ENCODE measurements at places on chromosomes 6 and 20.

DNA sequence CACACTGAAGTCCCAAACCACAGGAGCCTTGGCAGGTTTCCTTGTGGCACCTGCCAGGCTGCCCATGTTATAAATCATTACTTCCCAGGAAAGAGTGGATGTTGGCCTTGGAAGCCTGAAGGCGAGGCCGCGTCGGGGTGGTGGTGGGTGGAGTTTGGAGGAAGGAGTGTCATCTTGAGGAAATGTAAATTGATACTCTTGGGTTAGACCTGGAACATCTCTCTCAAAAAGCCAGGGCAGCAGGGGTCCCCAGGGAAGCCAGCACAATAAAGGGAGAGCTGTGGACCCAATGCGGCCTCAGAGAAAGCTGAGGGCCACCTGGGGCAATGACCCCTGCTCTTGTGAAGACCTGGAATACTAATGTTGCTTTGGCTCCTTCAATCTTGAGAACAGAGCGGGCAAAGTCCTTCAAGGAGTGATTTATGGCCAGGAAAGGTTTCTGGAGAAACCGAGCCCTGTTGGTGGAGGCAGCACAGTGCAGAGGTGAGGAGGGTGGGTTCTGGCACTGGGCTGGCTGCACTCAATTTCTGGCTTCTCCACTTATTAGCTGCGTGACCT is 26.3 kb upstream of the TRAF3IP2 start:
- DNase-seq, result no peak

- no peak for DNase-seq
Measured at GRCh38 chr6:168619560-168620314, 178.8 kb downstream of the SMOC2 start.

DNA sequence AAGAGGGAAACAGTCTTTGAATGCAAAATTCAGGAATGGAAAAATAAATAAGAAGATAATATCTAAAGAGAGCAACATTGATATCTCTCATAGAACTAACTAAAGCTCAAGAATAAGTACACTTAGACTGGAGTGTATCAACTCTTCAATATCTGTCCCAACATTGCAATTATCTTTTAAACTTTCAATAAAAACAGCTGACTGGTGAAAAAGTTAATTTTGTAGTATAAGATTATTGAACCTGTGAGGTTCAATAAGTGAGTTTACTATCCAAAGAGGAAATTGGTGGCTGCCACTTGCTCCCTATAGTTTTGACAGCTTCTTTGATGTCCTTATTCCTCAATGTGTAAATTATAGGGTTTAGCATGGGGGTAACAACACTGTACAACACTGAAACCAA is 13.7 kb downstream of the OR5V1 start:
- no peak for DNase-seq

DNA sequence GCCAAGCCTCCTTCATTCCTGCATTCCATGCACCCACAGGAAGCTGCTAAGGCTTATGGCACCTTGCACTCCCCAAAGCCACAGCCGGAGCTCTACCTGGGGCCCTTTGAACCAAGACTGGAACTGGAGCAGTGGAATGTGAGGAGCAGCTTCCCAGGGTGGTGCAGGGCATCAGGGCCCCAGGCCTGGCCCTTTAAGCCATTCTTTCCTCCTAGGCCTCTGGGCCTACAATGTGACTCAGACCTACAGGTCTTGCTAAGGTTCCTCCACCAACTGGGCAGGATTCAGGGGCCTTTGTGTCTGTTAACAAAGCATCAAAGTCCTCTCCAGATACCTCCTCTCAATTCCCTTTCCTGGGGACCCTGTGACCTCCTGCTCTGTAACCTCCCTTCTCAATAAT is 36.2 kb downstream of the SF3B5 start:
- no peak for DNase-seq

GRCh38 chr20:51360451-51361201 is 181.9 kb downstream of the NFATC2 start:
- no peak for DNase-seq

DNA sequence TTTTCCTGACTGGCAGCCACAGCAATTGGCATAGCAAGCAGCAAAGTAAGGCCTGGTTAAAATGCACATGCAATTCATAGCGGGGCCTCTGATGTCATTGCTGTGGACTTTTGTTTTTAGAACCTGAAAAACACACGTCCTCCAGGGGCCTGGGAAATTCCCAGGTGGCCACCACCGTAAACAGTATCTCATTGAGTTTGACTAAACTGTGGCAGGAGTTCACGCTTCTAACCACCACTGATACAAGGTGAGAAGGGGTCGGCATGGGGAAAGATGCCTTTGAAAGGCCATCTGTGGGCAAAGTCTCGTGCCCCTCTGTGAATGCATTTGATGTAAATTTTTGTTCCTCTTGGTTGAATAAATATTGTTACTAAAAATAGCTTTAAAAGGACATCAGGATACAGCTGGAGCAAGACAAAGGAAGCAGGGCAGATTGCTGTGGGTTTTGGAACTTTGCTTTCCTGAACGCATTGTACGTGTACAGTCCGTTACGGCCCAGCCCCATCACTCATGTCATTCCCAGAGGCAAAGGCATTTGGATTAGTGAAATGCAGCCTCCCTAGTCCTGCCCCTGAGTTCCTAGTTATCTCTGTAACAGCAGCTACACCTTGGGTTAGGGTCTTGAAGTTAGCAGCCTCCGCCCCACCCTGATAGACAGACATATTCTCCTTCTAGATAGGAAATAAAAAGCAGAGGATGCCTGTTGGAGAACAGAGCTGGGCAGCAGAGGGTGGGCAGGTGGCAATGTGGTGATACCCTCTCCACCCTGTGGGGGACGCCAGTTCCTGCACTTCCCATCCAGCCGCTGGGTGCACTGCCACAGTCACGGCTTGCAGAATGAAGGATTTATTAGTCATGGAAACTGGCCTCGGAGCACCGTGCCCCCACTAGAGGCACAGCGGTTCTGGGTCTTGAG is 80.3 kb downstream of the ZDHHC14 start:
- no peak for DNase-seq

- DNase-seq, result no peak
Measured at GRCh38 chr6:112691289-112691688, 344.2 kb downstream of the RFPL4B start.

GRCh38 chr6:51813904-51814303 is 273.5 kb downstream of the PKHD1 start:
- DNase-seq, result no peak

DNA sequence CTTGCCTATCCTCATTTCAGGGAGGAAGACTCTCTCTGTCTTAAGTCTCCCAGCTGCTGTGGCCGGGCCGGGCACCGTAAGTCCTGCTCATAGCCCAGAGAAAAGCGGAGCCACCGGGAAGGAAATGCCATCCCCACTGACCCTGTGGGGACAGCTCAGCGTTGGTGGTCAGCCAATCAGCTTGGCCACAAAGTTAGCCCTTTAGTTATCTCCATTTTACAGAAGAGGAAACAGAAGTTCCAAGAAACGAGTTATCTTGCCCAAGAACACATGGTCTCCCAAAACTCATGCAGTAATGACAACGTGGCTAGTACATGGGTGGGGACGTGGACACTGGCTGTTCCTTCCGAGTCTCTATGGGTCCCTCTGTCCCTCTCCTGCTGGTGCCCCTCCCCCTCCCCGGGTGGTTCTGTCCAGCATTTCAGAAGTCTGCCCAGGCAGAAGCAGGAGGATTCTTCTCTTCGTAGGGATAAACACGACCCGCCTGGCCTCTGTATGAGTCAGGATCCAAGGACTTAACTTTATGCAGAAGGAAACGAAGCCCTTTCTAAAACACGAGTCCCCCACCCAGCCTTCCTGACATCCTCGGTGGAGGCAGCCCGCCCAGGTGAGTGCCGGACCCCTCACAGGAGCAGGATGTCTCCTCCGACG is 273.8 kb downstream of the CDH4 start:
- no peak for DNase-seq

- no peak for DNase-seq
Measured at GRCh38 chr6:90500458-90500857, 86.4 kb downstream of the MAP3K7 start.

- no peak for DNase-seq
Measured at GRCh38 chr6:3322366-3322890, 63.7 kb downstream of the PSMG4 start.

- no peak for DNase-seq
Measured at GRCh38 chr20:34622821-34623451, 54.0 kb downstream of the PIGU start.

DNA sequence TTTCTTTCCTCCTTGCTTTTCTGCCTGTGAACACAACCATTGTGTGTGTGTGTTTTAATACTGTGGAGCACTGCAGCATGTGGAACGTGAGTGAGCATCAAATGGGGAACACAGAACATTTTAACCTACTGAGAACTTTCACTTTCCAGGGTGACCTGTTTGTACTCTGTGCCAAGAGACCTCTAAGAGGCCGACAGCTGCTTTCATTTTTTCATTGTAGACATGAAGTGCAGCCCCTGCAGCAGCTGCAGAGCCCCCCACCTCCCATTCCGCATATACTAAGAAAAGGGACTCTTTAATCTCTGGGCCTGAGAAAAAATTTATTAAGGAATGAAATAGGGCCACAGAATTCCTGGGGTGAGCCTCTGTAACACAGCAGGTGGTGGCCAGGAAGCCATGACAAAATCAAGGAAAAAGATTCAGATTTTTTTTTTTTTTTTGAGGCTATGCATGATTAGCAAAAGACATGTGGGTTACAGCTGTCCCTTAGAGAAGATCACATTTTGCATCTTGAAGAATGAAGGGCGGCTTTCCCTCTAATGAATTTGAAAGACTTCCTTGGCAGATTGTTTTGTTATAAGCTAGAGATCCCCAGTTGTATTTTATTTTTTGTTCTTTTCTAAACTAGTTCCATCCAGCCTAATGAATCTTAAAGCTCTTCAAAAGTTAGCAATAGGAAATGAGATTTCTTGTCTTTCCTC is 503.4 kb downstream of the CD109 start:
- DNase-seq, result no peak
